Adrenal gland (tissue), 19 donors: ENCODE measurements at places on chromosomes 6 and 20.

DNA sequence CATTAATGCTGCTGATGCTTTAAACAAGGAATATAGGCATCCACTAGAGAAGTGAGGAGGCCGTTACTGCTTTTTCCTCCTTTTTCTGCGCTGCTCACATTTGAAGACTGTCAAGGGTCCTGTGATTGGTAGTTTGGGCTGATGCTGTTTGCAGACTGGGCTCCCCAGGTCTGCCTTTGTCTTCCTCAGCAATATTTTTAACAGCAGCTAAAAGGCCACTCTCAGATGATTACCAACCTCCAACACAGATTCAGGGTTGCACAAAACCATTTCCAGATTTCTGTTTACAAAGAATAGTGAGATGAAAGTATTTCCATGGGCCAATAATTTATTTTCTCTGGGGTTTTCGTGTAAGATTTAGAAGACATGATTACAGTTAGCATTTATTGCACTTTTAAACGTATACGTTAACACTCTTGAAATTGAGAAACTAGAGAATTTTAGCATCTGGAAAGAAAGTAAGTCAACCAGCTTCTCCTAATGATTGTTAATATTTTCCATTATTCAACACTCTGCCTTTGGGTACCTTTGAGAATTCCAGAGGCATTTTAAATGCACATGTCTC lies 475.3 kb upstream of the SOX4 start:
- no peak for DNase-seq

- DNase-seq, result peak; percentile 68
Measured at GRCh38 chr20:43669332-43669731, 2.4 kb downstream of the MYBL2 start.

- no peak for DNase-seq
Measured at GRCh38 chr20:58233393-58233792, 4.9 kb upstream of the ANKRD60 start.

- no peak for DNase-seq
Measured at GRCh38 chr20:8330785-8331695, 199.0 kb downstream of the PLCB1 start.

- DNase-seq, result no peak
Measured at GRCh38 chr20:23298926-23299672, 51.5 kb upstream of the NXT1 start.

- DNase-seq, result no peak
Measured at GRCh38 chr6:82118150-82118562, 129.4 kb downstream of the IBTK start.

DNA sequence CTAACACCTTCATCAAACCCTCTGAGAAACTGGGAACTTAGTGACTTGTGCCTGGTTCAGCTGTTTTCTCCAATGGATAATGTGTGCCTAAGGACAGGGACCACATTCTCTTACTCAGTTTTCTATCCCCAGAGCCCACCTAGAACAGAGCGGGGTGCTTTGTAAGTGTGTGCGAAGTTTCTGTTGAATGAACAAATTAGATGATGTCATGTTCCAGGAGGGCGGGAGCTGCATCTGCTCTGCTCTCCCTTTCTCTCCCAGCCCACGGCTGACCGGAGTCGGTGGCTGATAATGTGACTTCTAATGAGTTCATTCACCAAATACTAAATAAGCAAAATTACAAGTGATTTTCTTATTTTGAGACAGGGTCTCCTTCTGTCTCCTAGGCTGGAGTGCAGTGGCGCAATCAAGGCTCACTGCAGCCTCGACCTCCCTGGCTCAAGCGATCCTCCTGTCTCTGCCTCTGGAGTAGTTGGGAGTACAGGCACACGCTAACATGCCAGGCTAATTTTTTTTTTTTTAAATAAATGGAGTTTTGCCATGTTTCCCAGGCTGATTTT lies 60.7 kb upstream of the FNDC1 start:
- DNase-seq, result no peak

DNA sequence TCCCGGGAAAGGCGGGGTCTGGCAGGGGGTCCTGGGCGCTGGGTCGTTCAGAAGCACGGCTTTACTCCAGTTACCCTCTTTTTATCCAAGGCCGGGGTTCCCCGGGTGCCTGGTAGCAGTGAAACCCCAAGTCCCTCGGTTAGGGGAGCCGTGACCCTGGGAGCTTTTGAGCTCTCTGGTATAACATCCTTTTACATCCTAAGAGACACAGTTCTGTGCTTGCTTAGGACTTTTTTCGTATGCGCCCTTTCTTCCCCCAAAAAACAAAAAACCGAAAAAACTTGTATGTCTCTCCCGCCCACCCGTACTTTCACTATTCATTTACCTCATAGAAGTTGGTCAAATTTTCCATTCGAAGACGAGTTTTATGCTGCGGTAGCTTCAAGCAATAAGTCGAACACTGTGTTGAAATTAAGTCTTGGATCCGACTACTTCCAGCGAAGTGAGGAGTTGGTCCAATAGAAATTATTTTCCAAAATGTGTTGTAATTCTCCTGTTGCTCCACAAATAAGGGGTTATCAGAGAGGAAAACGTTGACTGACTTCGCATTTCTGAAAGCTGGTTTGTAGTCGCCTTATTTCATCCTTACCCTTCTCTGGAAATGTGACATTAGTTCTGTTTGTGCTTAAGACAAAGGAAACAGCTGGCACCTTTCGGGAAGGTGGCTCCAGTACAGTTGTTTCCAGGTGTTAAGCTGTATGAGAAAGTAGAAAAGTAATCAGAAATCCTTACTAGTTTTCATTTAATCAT lies 816 bp upstream of the MAN1A1 start:
- DNase-seq, result no peak

- DNase-seq, result no peak
Measured at GRCh38 chr6:14763616-14764015, 482.3 kb upstream of the JARID2 start.
